ENCODE measurements at places on chromosomes 3 and 15.

DNA sequence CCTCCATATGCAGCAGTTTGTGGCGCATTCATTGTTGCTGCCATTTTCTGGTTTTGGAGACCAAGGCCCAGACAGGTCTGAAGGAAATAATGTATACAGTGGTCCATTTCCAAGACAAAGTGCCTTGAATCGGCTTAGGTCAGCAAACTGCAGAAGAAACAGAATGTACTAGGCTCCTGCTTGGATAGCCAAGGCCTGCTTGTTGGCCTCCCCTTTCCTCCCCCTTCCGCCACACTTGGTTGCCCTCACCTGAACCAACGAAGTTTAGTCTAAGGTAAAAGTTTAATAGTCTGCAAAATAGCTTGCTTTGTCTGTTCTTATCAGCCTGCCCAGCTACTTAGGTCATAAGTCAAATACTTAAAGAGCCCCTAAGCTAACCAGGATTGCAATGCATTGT is 12.0 kb upstream of the RTP3 start:
- DNase-seq: no peak

DNA sequence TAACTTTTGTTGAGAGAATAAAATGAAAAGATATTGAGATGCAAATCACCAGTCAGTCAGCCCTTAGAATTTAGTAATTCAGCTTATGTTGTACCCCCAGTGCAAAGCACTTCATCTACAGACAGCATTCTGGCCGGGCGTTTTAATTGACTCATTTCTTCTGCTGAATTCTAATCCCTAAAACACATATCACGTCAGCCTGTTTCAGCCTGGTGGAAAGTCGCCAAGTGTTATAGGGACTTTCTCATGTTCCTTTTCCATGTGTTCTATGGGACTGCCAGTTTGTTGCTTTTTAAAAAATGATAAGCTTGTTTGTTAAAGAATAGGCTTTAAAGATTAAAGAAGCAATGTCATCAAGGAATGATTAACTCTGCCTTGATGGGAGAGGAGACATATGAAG is 169.7 kb upstream of the BFSP2 start:
- no peak for DNase-seq

DNA sequence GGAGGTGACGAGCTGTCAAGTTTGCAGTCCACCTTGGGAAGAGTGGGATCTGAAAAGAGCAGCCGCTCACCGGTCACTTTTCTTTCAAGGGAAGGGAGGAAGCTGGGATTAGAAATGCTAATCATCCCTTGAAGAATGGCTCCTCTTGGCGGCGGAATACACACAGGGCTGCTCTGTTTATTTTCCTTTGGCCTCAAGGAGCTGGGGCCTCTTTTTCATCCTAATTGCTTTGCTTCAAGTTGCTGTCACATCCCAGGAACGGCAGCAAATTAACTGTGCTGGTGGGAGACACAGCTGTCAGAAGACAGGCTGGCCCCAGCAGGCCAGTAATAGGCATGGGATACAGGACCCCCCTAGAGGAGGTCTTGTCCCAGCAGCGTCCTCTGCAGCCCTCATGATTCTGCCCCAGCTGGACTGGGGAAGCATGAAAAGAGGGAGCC is 6.7 kb downstream of the KBTBD13 start:
- DNase-seq: peak; percentile 21

DNA sequence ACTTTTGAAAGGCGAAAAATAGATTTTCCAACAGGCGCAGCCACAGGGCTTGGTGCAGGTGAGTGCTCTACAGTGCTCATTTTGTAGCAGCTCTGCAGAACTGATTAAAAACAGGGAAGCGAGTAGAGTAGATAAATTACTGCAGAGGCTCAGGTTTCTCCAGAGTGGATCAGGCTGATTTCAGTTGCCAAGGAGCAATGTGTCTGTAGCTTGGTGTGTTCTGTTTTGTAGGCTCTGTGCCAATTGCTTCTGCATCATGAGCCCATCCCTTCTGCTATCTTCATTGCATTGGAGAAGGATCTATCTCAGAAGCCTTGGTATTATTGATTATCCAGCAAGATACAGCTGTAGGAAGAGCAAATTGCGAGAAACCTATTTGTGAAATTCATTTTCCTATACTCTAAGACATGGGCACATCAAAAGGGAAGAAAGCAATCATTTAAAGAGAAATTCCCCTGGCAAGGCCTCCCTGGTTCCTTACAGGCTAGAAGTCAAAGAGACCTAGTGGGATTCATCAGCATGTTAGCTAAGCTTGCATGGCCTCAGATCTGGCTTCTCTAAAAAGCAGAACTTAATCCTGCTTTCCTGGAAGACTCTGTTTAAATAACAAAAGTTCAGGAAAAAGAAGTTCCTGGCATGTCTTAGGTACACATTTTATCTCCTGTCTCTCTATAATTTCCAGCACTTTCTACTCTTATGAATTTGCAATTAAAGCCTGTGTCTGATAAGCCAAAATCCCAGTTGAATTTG is 432.4 kb upstream of the ATP10A start:
- no peak for DNase-seq

- DNase-seq: no peak
Measured at GRCh38 chr3:72021531-72021930, 236.6 kb upstream of the PROK2 start.

DNA sequence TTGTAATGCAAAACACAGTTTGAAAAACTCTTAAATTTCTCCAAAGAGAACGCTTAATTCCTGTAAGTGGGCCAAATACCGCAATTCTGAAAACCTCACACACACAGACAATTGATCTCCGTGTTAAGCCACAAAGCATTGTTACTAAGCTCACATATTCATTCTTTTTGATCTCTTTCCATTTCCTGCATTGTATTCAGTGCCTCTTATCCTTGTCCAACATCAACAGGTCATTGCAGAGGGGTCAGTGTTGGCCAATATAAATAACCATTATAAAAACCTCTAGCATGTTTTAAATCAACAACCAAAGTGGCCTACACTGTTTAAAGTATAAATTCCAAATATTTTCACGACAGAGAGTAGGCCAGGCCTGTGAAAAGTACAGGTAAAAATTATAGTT is 171.1 kb downstream of the PDZRN3 start:
- no peak for DNase-seq

DNA sequence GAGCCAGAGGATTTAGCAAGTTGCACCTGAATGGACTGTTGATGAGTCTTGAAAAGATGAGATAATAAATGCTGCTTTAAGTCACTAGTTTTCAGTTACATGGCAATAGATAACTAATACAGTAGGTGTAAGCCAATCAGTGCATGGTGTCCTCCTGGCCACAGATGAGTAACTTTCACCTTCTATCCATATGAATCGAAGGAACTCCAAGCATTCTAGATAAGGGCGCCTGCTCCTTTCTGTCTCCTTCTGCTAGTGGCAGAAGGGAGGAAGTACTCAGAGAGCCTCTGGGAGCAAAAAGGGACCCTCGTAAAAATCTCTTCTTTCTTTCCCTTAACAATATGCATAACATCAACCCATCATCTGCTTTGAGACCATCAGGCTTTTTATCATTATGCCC is 37.3 kb downstream of the TM6SF1 start:
- DNase-seq: no peak

- no peak for DNase-seq
Measured at GRCh38 chr15:78597583-78597982, 23.2 kb downstream of the CHRNA3 start.

Data from hippocampal formation (tissue), 2 donors.